Esophagus squamous epithelium (tissue), 5 donors: ENCODE measurements at places on chromosomes 2 and 18.

DNA sequence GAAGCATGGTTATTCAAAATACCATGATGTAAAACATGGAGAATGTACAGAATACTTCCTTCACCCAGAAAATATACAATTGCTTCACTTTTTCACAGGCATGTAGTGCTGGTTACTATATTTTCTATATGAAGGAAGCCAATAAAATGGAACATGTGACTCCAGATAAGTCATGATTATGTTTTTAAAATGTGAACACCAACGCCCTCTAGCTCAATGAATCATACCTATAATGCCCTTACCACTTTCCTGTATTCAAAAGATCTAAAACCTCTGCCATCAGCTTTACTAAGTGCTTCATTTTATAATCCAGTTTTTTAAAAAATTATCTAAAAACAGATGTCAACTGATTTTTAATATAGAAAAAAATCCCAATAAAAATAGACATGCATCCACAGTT lies 59.9 kb downstream of the SMAD2 start:
- H3K4me3 ChIP-seq, result no peak overlapping the region
- DNase-seq, result no peak
- no peaks in the 10 kb centered on the region for H3K27me3 ChIP-seq
- no peaks in the 10 kb centered on the region for H3K4me1 ChIP-seq

GRCh38 chr2:95552911-95553310 lies 38.9 kb upstream of the TRIM43 start:
- H3K4me3 ChIP-seq, result no peak overlapping the region
- no peak for DNase-seq
- H3K36me3 ChIP-seq, result no peaks in the 10 kb centered on the region

GRCh38 chr2:15383695-15384350 lies 177.3 kb downstream of the NBAS start:
- no peak overlapping the region for H3K27ac ChIP-seq
- no peaks in the 10 kb centered on the region for H3K4me1 ChIP-seq
- H3K4me3 ChIP-seq, result no peak overlapping the region
- H3K36me3 ChIP-seq, result no peaks in the 10 kb centered on the region
- no peaks in the 10 kb centered on the region for H3K27me3 ChIP-seq
- DNase-seq, result no peak

DNA sequence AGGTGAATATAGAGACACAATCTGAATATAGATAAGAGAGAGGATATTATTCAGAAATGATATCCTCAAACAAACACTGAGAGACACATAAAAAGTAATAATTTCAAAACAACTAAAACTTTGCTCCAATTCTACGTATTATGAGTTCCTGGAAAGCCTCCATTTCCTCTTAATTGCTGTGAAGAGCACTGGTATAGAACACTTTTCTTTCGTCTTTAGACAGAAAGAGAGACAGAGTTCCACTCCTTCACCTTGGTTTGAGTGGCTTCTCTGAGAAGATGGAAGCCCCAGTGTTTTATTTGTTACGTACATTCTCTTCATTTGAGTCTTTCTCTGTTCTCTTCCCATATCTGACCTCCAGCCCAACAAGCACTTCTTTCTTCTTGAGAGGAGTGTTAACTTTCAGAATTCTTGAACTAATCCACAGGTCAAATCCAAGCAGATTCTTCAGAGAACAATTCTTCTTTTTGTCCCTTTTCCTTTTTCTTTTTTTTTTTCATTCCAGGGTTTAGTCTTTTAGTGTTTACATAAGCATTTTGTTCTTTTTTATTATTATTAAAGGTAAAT lies 6.4 kb upstream of the PIK3C3 start:
- no peak for DNase-seq
- no peak overlapping the region for H3K4me3 ChIP-seq
- no peaks in the 10 kb centered on the region for H3K27me3 ChIP-seq
- H3K36me3 ChIP-seq, result no peaks in the 10 kb centered on the region
- no peak overlapping the region for H3K27ac ChIP-seq
- no peaks in the 10 kb centered on the region for H3K4me1 ChIP-seq

- H3K4me1 ChIP-seq, result peaks cover 12% of the 10 kb centered on the region
- H3K27me3 ChIP-seq, result no peaks in the 10 kb centered on the region
- peak overlapping the region; percentile 87 for H3K27ac ChIP-seq
Measured at GRCh38 chr2:42964439-42965083, 172.2 kb upstream of the HAAO start.

- H3K4me1 ChIP-seq, result no peaks in the 10 kb centered on the region
- no peaks in the 10 kb centered on the region for H3K27me3 ChIP-seq
- no peak overlapping the region for H3K27ac ChIP-seq
- no peak for DNase-seq
Measured at GRCh38 chr2:18790509-18791171, 201.3 kb upstream of the NT5C1B start.

DNA sequence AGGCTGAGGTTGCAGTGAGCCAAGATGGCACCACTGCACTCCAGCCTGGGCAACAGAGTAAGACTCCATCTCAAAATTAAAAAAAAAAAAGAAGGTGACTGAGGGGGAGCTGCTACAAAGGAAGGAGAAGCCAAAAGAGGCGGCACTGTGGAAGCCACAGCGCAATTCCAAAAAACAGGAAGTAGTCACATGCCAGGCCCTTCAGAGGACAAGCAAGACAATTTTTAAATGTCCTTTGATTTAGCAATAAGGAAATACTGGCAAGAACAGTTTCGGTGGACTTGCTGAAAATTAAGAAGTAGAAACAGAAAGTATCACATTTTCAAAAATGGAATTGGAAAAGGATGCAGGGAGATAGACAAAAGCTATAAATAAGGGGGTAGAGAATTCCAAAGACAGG lies 122.8 kb downstream of the OSBPL1A start:
- H3K27me3 ChIP-seq, result no peaks in the 10 kb centered on the region
- no peaks in the 10 kb centered on the region for H3K36me3 ChIP-seq
- no peak overlapping the region for H3K4me3 ChIP-seq
- H3K27ac ChIP-seq, result peak overlapping the region; percentile 19
- H3K4me1 ChIP-seq, result no peaks in the 10 kb centered on the region

GRCh38 chr2:237440819-237441281 lies 26.9 kb upstream of the COL6A3 start:
- H3K4me3 ChIP-seq, result no peak overlapping the region
- H3K36me3 ChIP-seq, result no peaks in the 10 kb centered on the region
- no peak for DNase-seq
- peak overlapping the region; percentile 79 for H3K27ac ChIP-seq
- peaks cover 31% of the 10 kb centered on the region for H3K4me1 ChIP-seq

DNA sequence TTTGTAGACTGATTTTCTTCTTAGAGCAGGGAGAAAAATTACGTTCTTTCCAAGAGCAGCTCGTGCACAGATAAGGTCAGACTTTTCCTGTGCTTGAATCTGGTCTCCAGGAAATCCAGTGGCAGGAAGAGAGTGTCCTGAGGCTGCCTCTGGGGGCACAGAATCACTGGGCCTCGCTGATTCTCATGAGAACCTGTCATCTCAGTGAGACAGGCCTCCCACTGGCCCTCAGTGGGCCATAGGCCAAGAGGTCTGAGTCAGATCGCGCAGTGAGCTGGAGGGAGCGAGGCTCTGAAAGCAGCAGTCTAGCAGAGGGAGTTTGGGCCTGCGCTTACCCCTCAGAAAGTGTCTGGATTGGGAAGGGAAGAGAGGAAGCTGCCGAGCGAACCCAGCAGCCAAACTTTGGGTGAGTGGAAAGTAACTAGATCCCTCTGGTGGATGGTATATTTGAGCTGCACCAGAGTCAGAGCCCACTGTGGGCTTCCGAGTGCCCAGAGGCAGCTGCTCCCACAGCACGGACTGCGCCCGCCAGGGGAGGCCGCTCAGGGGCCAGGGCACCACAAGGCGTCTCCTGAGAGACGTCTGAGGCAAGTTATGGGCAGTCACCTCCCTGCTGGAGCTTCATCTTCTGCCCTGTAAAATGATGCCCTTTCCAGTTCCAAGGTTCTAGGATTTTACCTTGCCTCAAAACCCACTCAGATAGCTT lies 8.2 kb downstream of the GDF7 start:
- peak overlapping the region; percentile 66 for H3K27ac ChIP-seq
- peaks cover 58% of the 10 kb centered on the region for H3K4me1 ChIP-seq
- no peak for DNase-seq

GRCh38 chr2:20065885-20066602 lies 14.6 kb upstream of the LAPTM4A start:
- H3K27me3 ChIP-seq, result no peaks in the 10 kb centered on the region
- DNase-seq, result no peak
- H3K36me3 ChIP-seq, result no peaks in the 10 kb centered on the region
- H3K4me1 ChIP-seq, result peaks cover 21% of the 10 kb centered on the region
- H3K27ac ChIP-seq, result peak overlapping the region; percentile 49

- H3K36me3 ChIP-seq, result no peaks in the 10 kb centered on the region
- no peak overlapping the region for H3K4me3 ChIP-seq
- DNase-seq, result no peak
- no peaks in the 10 kb centered on the region for H3K27me3 ChIP-seq
Measured at GRCh38 chr2:141929331-141930252, 201.2 kb downstream of the LRP1B start.

GRCh38 chr2:133496501-133497269 lies 71.6 kb downstream of the NCKAP5 start:
- H3K27me3 ChIP-seq, result no peaks in the 10 kb centered on the region
- no peak overlapping the region for H3K27ac ChIP-seq
- H3K4me1 ChIP-seq, result no peaks in the 10 kb centered on the region
- DNase-seq, result no peak

- H3K27ac ChIP-seq, result no peak overlapping the region
- no peaks in the 10 kb centered on the region for H3K27me3 ChIP-seq
- H3K4me3 ChIP-seq, result no peak overlapping the region
- no peak for DNase-seq
Measured at GRCh38 chr2:200658278-200658864, 72.6 kb downstream of the AOX1 start.

DNA sequence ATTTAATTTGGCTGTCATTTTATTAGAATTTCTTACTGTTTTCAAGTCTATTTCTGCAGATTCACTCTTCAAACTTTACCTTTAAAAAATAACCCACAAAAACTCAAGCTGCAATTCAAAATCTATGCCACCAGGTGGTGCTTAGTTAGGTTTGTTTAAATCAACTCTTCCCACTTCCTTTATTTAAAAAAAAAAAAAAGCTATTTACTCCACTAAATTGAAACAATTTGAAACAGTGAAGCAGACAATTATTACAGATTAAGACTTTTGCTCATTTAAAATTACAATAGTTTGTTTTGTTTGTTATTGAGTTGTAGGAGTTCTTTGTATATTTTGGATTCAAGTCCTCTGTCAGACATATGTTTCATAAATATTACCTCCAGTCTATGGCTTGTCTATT lies 300.0 kb downstream of the PDE11A start:
- no peak for DNase-seq
- no peak overlapping the region for H3K27ac ChIP-seq
- no peaks in the 10 kb centered on the region for H3K4me1 ChIP-seq
- no peaks in the 10 kb centered on the region for H3K36me3 ChIP-seq

- peak within 1 kb of the TSS; percentile 91 for H3K27ac ChIP-seq
- H3K4me3 ChIP-seq, result peak within 1 kb of the TSS; percentile 67
- no peak for DNase-seq
- no peaks in the 10 kb centered on the region for H3K36me3 ChIP-seq
- peaks cover 12% of the 10 kb centered on the region for H3K4me1 ChIP-seq
Measured at GRCh38 chr2:85132834-85133637, at the start of gene TCF7L1. TSS of gene TCF7L1 (plus strand) at chr2:85133392. CDS start at chr2:85133685, 293 bp downstream.

- H3K4me3 ChIP-seq, result no peak overlapping the region
- no peaks in the 10 kb centered on the region for H3K27me3 ChIP-seq
- DNase-seq, result no peak
- H3K27ac ChIP-seq, result no peak overlapping the region
Measured at GRCh38 chr18:9775178-9775577, 67.1 kb downstream of the RAB31 start.

DNA sequence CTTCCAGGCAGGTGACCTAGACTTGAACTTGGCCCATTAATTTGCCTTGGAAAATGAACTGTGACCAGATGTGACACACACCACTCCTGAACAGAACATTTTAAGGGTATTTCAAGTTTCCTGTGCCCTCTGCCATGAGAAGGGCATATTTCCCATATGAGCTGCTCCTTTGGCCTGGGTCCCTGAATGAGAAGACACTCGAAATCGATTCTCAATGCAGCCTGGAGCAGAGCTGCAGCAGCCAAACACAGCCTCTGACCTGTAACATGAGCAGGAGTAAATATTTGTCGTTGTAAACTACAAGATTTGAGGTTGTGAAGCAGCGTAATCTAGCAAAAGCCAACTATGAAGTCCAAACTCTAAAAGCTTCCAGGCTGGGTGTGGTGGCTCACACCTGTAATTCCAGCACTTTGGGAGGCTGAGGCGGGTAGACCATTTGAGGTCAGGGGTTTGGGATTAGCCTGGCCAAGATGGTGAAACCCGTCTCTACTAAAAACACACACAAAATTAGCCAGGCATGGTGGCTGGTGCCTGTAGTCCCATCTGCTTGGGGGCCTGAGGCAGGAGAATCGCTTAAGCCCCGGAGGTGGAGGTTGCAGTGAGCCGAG lies 30.1 kb upstream of the SOS1 start:
- H3K4me3 ChIP-seq, result no peak overlapping the region
- H3K27me3 ChIP-seq, result no peaks in the 10 kb centered on the region
- H3K27ac ChIP-seq, result no peak overlapping the region
- H3K36me3 ChIP-seq, result no peaks in the 10 kb centered on the region
- no peak for DNase-seq

DNA sequence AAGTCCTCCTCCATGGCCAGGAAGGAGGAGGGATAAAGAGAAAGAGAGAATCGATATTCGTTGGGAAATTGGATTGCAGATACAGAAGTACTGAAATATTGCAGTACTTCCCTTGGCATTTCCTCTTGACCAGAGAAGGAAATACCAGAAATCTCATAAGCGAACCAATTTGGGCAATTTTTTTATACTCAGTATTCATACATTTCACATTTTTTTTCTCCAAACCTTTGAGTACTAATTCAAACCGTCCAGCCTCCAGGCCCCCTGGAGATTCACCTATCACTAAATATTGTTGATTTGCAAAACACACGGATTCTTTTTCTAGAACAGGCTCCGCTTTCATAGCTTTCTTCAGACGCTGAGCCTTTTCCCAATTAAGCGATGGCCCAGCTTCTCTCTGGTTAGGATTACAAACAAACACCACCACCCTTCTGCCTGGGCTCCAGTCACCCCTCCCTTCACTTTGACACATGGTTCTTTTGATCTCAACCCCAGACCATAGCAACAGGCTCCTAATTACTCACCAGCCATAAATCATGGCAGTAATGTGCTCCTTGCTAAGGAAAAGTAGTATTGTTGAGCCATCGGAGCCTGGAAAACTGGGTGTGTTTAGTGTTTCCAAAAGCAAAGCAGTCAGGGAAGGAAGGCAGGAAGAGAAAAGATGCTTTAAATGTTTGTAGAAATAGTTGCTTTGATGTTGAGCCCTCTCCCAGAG lies 138.4 kb upstream of the CCDC68 start:
- H3K27ac ChIP-seq, result no peak overlapping the region
- no peak overlapping the region for H3K4me3 ChIP-seq
- H3K36me3 ChIP-seq, result no peaks in the 10 kb centered on the region
- H3K4me1 ChIP-seq, result no peaks in the 10 kb centered on the region

DNA sequence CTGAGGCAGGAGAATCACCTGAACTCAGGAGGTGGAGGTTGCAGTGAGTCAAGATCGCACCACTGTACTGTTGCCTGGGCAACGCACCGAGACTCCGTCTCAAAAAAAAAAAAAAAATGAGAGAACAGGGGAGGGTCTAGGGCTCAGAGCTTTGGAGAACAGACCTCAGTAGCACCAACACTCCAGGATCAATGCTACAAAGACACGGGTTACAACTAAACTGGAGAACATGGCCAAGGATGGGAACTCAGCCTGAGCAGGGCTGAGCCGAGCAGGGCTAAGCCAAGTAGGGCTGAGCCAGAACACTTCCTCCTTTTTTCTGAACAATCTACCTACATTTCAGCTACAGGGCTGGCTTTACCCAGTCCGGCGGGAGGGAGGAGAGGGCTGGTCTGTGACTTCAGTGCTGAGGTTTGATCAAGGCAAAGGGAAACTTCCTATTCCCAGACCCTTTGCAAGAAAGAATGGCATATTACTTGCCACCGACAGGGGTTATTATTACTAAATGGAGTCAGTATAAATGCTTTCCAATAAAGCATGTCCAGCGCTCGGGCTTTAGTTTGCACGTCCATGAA lies 2.9 kb upstream of the CASP8 start:
- no peaks in the 10 kb centered on the region for H3K27me3 ChIP-seq
- H3K4me1 ChIP-seq, result peaks cover 28% of the 10 kb centered on the region
- DNase-seq, result peak; percentile 16
- no peaks in the 10 kb centered on the region for H3K36me3 ChIP-seq
- H3K27ac ChIP-seq, result peak overlapping the region; percentile 94
